ENCODE measurements at places on chromosomes 12 and 14. TPM values are rescaled to one million over a fixed set of nuclear protein-coding genes. Genes with fewer than 3 reads are reported as not detected.

The ZNF641 gene
- polyA plus RNA-seq = 4.0 TPM

GRCh38 chr12:121765573-121765972, 27.9 kb downstream of the RHOF start:
- no peak for DNase-seq

DNA sequence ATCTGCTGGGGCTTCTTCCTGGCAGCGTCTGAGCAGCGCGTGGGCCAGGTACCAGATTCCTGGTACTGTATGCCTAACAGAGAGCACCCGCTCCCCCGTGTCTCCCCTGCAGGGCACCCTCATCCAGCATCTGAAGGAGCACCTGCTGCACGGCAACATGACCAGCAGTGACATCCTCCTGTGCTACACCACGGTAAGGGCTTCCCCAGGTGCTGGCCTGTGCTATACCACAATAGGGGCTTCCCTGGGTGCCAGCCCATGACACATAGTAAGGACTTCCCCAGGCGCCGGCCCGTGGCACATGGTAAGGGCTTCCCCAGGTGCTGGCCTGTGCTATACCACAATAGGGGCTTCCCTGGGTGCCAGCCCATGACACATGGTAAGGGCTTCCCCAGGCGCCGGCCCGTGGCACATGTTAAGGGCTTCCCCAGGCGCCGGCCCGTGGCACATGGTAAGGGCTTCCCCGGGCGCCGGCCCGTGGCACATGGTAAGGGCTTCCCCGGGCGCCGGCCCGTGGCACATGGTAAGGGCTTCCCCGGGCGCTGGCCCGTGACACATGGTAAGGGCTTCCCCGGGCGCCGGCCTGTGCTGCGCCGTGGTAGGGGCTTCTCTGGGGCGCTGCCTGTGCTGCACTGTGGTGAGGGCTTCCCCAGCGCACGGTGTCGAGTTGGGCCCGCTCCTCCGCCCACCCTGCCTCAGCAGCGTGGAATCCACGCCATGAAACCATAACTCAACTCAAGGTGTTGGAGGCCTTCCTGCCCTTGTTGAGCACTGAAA, 49.3 kb downstream of the AACS start:
- no peak for DNase-seq

The RBP5 gene
- polyA plus RNA-seq = 0.77 TPM

DNA sequence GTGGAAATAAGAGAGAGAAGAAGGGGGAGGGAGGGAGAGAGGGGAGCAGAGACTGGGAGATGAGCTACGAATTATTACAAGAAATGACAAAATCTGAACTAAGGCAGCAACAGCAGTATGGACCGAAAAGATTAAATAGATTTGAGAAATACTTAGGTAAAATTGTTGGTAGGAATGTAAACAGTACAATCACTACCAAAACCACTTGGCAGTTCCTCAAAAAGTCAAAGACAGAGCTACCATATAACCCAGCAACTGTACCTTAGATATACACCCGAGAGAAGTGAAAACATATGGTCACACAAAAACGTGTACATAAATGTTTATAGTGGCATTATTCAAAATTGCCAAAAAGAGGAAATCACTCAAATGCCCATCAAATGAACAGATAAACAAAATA, 14.1 kb downstream of the KRAS start:
- DNase-seq = no peak

The FAIM2 gene
- 37.4 TPM for polyA plus RNA-seq

GRCh38 chr12:71755146-71755892, 656 bp downstream of the RAB21 start:
- peak; percentile 49 for DNase-seq

DNA sequence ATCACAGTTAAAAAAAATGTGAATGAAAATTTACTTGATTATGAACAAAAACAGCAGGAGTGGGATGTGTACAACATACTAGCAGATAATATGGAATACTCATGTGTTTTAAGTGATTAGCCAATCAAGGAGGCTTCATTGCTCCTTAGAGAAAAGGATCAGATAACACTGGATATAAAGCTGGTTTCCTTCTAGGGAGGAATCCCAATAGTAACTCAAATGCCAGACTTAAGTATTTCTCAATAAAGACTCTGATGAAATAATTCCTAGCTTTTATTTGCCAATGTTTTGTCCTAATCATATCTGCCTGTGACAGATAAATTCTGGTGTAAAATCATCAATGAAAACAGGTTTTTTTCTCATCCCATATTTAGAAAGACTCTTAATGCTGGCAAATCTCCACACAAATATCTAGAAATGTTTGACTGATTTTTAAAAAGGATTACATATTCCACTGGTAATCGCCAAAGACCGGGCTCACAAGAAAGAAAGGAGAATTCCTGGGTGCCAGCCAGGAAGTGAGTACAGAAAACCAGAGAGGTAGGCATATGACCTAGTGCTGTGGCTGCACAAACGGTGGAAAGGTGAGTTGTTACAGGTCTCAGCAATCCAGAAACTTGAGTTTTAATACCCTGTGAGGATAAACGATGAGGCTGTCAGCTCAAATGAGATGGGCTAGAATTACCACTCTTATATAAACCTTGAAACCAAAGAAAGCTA, 108.6 kb upstream of the TTC7B start:
- no peak for DNase-seq

The RAB15 gene
- polyA plus RNA-seq = 29.5 TPM

The SMAGP gene
- polyA plus RNA-seq = 3.6 TPM
